CD4-positive, alpha-beta T cell treated with Interleukin-6 at 100 ng/mL for 8 hours (primary cell): ENCODE measurements at places on chromosomes 16 and 17.

DNA sequence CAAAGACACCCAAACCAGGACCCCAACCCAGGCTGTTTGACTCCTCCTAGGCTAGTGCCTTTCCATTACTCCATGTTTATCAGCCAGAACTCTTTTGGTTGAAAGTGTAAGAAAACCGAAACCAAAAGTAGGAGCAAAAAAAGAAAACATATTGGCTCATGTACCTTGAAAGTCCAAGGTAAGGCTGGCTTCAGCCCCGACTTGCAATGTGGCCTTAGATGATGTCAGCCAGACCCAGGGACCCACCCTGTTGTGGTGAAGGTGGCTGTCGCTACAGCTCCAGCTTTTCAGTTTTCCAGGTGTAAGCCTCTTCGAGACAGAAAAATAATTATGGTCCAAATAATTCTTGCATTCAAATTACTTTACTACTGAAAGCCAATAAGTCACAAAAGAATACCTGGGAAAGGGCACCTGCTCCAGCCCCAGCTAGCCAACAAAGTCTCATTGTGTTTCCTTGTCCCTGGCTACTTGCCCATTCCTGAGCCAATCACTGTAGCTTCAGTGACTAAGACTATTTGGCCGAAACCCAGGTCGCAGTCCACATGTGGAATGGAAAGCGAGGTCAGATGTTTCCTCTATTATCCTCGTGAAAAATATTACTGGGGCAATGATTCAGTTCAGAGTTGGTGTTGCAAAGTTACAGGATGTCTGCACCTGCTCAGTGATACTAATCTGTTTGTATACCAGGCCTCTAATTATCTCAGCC is 20.7 kb downstream of the DNAH9 start:
- no peak for DNase-seq

GRCh38 chr16:62021161-62021581 is 15.1 kb downstream of the CDH8 start:
- no peak for DNase-seq

GRCh38 chr17:32357615-32358014 is 7.7 kb downstream of the ZNF207 start:
- no peak for DNase-seq

DNA sequence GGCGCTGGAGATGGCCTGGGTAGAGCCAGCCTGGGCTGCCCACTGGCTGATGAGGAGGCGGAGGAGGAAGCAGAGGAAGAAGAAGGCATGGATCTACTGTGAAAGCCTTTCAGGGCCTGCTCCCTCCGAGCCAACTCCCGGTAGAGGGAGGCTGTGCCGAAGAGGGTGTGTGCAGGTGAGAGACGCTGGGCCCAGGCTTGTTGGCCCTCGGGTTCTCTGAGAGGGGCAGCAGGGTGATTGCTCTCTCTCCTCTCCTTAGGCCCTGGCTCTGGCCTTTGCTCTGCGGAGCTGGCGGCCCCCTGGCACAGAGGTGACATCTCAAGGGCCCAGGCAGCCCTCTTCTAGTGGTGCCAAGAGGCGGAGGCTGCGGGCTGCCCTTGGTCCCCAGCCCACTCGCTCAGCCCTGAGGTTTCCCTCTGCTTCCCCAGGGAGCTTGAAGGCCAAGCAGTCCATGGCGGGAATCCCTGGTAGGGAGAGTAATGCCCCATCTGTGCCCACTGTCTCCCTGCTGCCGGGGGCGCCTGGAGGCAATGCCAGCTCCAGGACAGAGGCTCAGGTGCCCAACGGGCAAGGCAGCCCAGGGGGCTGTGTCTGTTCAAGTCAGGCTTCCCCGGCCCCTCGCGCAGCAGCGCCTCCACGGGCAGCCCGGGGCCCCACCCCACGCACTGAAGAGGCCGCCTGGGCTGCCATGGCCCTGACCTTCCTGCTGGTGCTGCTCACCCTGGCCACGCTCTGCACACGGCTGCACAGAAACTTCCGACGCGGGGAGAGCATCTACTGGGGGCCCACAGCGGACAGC is 3.6 kb downstream of the TP53I13 start:
- no peak for DNase-seq

GRCh38 chr16:13083681-13084080 is 182.3 kb downstream of the SHISA9 start:
- no peak for DNase-seq

GRCh38 chr16:83629426-83629825 is 178.4 kb upstream of the HSBP1 start:
- DNase-seq: no peak

DNA sequence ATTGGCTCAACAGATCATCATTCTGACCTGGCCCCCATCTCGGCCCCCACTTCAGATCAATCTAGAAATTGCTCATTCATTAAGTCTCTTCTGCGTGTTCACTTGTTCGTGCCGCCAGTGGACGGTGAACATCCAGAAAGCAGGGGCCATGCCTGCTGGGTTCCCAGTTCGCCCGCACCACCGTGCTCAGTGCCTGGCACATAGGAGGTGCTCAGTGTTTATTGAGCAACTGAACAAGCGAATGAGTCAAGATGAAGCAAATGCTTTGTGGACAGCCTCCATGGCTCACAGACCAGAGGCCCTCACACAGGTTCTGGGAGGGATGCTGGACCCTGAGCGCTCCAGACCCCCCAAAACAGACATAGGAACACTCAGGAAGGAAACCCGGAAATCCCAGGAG is 13.9 kb downstream of the BEAN1 start:
- no peak for DNase-seq

DNA sequence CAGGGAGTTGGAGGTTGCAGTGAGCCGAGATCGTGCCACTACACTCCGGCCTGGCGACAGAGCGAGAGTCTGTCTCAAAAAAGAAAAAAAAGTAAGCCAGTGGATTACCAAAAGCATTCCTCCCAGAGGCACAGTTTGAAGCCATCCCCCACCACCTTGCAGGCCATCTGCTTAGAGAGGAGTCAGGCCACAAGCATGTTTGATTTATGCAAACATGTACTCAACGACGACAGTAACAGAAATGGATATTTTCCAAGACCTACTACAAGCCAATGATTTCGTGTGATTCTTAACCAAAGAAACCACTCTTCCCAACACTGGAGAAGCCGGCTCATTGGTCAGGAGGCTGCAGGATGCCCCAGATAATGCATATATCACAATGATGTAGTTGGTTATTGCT is 34.8 kb downstream of the MYH13 start:
- DNase-seq: no peak

DNA sequence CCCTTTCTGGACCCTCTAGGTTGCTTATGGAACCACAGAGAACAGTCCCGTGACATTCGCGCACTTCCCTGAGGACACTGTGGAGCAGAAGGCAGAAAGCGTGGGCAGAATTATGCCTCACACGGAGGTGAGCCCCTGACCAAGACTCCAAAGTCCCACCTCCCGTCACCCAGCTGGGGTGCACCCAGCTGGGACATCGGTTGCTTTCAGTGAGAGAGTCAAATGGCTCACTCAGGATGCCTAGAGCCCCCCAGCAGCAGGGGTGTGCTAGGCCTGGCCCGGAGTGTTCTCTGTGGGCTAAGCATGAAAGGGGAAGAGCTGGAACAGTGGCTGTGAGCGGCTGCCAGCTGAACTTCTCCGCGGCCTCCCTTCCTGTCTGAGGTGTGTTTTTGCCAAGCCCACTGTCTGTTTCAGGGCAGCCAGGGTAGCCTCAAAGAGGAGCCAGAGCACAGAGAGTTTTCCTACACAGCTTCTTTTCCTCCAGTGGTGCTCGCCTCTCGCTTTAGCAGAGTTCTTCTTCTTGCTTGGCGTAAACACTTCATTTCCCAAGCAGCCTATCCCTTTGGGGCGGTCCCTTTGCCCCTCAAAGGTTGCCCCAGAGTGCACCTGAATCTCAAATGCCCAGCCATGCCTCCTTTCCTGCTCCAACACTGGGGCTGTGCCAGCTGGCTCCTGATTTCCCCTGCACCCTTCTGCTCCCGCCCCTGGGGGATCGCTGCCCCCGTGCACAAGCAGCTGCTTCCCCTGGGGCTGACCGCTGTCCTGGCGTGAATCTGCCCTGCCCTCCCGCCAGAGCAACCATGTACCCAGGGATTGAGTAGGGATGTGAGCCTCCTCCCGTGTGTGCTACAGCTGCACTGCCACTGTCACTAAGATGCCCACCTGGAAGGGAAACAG is 2.6 kb upstream of the CHAD start:
- DNase-seq: no peak

DNA sequence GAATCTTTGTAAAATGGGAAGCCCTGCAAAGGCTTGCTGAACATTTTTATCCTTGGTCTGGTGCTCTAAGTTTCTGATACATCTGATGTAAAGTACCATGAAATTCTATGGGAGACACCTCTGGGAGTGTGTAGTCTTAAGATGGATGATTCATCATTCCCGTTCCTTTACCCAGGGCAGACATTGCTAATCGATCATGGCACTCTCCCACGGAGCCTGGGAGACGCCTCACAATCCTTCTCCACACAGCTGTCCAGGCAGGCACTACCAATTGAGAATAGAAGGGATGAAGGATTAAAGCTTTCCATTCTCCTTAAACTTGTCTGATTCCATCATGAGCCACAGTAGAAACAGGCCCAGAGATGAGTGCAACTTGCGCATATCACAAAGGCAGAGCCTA is 144.8 kb downstream of the GSG1L start:
- DNase-seq: no peak

- DNase-seq: no peak
Observed at GRCh38 chr17:9814337-9814945, 7.4 kb downstream of the GSG1L2 start.
